OCI-LY7 (cell line): ENCODE measurements at places on chromosomes 7 and 10. TPM values are rescaled to one million over a fixed set of nuclear protein-coding genes. Genes with fewer than 3 reads are reported as not detected.

DNA sequence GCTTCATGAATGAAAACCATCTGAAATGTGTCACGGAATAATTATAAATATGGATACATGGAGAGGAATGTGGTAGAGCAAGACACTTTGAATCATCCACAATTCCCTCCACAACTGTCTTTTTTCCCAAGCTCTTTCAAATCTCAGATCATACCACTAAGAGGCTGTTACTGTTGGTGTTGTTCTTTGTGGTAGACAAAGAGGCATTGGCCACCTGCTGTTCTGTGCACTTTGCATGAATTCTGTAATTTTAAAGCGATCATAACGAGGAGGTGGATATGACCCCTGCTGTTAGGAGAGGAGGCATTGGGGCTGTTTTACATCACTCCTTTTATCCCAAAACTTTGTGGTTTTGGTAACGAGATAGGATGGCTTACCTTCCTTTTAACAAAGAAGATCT, 141.2 kb upstream of the KLF6 start:
- no peak for DNase-seq

GRCh38 chr7:128135515-128136214, 104.4 kb upstream of the LRRC4 start:
- peak; percentile 71 for DNase-seq

DNA sequence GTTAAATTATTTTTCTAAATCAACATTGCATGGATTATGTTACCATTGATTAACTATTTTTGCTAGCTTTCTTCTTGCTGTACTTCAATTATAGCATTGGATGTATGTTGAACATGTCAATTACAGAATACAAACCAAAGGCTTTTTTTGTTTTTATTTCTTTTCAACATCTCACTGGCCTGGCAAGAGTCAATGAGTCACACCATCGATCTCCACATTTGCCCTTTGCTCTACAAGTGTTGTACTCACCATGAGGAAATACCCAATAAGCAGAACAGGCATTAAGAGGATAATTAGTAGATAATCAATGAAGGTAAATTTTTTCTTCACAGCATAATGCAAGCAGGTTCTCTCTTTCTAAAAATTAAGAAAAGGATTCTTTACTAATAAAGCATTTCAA, 23.3 kb downstream of the ANKRD22 start:
- DNase-seq = no peak

GRCh38 chr7:5320391-5320790, 37.6 kb downstream of the SLC29A4 start:
- DNase-seq = no peak

GRCh38 chr10:82392533-82392932, 517.5 kb downstream of the NRG3 start:
- DNase-seq = no peak

GRCh38 chr7:33578881-33579672, 326.3 kb upstream of the BMPER start:
- DNase-seq = no peak

DNA sequence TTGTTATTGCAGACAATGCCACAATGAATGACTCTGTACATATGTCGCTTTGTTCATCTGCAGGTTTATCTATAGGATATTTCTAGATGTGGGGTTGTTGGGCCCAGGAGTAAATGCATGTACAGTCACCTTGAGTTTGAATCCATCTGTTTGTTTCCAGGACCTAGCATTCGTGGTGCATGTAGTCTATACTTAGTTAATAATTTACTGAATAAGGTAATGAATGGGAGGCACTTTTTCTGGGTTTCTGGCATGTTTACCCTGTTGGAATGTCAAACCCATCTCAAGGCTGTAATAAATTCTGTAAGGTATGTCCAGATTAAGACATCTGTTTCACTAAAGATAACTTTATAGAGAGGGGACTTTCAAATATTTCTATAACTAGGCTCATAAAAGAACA, 23.5 kb downstream of the HECTD2 start:
- no peak for DNase-seq

DNA sequence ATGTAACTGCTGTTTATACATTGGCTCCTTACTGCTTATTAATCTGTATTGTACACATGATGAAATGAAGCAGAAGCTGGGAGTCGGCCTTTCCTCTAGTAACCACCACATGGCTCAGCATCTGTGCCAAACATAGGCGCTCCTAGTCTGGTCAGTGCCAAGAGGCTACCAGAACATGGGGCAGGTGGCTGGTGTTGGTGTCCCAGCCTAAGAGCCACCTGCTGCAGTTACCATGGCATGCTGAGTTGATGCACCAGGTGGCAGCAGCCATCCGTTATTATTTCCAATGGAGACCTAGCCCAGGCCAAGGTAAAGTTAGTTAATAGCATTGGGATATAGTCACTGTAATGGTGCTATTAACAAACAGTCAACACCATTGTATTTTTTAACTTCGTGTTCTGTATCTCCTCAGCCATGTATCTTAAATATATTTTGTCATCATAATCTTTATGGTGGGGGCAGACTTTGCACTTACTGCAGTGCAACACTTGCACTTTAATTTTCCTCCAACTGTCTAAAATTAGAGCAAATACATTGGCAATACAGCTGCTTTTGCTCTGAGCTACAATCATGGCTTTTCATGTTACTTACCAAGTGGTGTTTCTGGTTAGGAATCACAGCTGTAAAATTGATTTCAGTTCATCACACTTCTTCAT, 33.1 kb downstream of the HBP1 start:
- DNase-seq = peak; percentile 61

- DNase-seq = no peak
Measured at GRCh38 chr10:51918884-51919325, 219.5 kb upstream of the CSTF2T start.

- peak; percentile 96 for DNase-seq
Measured at GRCh38 chr10:124539935-124540641, 78.5 kb downstream of the LHPP start.

DNA sequence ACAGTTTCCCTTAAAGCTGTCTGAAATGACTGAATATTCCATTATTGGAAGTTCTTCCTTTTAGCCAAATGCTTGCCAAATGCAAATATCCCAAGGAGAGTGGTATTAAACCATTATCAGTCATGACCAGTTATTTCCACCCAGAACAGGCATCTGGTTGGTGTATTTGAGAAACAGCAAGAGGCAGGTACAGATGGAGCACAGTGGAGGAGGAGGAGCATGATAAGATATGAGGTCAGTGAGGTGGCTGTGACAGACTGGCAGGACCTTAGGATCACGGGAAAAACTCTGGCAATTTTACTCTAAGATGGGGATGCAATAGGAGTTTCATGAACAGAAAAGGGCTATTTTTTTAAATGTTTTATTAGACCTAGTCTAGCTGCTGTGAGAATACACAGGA, 6.4 kb downstream of the HEPACAM2 start:
- DNase-seq = no peak

DNA sequence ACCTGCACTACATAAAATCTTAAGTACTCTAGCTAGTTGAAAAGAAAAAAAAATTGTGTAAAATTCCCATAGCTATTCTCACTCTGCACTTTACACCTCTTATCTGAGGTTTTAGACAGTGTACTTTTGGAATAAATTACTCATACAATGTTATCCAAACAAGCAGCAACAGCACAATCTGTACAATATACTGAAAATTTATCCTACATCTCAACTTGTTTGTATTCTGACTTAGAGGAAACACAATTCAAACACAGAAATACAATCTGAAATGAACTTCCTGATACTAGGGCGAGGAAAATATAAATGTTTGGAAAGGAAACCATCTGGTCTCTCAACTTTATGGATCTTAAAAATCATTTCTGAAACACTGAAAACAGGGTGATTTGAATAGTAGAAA, 381.7 kb downstream of the THSD7A start:
- no peak for DNase-seq

The SLC37A3 gene
- 9.8 and 10.0 TPM in 2 replicates for total RNA-seq

The ZP3 gene
- total RNA-seq = 0.48 and 0.57 TPM in 2 replicates

The SPDYE8 gene
- not detected in 2 replicates for total RNA-seq

The ACHE gene
- total RNA-seq = not detected in 2 replicates
